Kidney (tissue), 22 donors: ENCODE measurements at places on chromosomes 5 and 9.

- DNase-seq = no peak
Measured at GRCh38 chr5:144427866-144428265, 257.2 kb downstream of the KCTD16 start.

GRCh38 chr5:35854248-35854647 is 2.4 kb upstream of the IL7R start:
- DNase-seq = no peak

DNA sequence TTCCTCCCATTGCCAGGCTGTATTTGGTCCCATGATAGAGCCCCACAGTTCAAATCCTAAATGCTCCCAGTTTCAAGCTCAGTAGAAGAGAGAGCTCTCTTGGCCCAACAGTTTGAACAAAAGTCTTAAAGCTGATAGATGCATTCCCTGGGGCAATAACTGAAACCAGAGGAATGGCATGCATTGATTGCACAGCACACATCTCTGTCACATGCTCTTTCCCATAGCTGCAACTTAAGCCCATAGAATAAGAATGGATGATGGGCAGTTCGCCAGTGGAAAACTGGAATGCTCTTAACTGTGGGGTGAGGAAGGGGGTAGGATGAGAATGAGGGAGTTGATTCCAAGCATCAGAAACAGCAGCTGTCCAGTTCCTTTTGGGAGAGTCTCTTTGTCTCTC is 1942.4 kb upstream of the WWC1 start:
- DNase-seq = no peak

DNA sequence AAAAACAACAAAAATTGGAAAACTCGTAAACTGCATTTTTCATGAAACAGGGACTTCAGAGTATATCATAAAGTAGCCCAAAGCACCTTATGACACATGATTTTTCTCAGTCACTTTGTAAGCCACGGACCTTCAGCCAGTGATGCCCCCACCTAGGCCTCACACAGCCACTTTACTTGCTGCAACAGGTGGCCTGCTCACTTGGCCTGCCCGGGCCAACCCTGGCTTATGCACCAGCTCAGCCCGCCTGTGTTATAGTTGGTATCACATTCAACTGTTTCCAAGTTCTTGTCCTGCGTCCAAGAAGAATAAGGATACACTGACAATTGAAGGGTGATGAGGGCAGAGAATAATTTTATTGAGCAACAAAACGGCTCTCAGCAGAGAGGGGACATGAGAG is 219.2 kb downstream of the FER start:
- no peak for DNase-seq

- DNase-seq = no peak
Measured at GRCh38 chr5:42518595-42519221, 95.5 kb downstream of the GHR start.

- peak; percentile 45 for DNase-seq
Measured at GRCh38 chr9:135223831-135224230, 136.4 kb downstream of the OLFM1 start.
